Effector memory CD4-positive, alpha-beta T cell (primary cell): ENCODE measurements at places on chromosomes 5 and 9.

DNA sequence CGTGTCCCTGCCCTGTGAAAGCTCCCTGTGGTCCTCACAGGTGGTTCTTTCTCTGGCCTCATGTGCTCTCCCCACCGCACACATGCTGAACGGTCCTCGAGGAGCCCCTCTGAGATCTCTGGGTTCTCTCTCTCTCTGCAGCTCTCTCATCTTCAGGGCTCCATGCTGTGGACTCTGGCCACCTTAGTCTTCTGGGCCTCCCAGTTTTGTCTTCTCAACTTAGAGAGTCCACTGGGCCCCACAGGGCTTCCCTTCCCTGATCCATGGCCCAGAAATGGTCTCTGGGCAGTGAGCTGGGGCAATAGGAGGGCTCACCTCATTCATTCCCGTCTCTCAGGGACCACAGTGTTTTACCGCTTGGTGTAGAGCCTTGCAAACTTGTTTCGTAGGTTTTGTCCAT is 26.4 kb downstream of the FGD3 start:
- peaks cover 78% of the 10 kb centered on the region for H3K4me1 ChIP-seq
- H3K36me3 ChIP-seq = peaks cover 45% of the 10 kb centered on the region
- H3K27ac ChIP-seq = peak overlapping the region; percentile 22
- DNase-seq = no peak
- no peak overlapping the region for H3K4me3 ChIP-seq

- peaks cover 44% of the 10 kb centered on the region for H3K36me3 ChIP-seq
- no peaks in the 10 kb centered on the region for H3K4me1 ChIP-seq
- H3K27ac ChIP-seq = no peak overlapping the region
- DNase-seq = no peak
- no peaks in the 10 kb centered on the region for H3K27me3 ChIP-seq
- H3K4me3 ChIP-seq = no peak overlapping the region
These were observed 37.5 kb downstream of the BICD2 start for GRCh38 chr9:92726971-92727715.

GRCh38 chr5:34707451-34708107 is 51.5 kb downstream of the RAI14 start:
- no peak overlapping the region for H3K4me3 ChIP-seq
- no peaks in the 10 kb centered on the region for H3K4me1 ChIP-seq
- H3K36me3 ChIP-seq = no peaks in the 10 kb centered on the region
- no peaks in the 10 kb centered on the region for H3K27me3 ChIP-seq
- H3K27ac ChIP-seq = no peak overlapping the region
- no peak for DNase-seq

GRCh38 chr9:83304686-83305085 is 233.5 kb downstream of the FRMD3 start:
- no peaks in the 10 kb centered on the region for H3K4me1 ChIP-seq
- no peak overlapping the region for H3K27ac ChIP-seq
- DNase-seq = no peak
- H3K4me3 ChIP-seq = no peak overlapping the region
- no peaks in the 10 kb centered on the region for H3K36me3 ChIP-seq

DNA sequence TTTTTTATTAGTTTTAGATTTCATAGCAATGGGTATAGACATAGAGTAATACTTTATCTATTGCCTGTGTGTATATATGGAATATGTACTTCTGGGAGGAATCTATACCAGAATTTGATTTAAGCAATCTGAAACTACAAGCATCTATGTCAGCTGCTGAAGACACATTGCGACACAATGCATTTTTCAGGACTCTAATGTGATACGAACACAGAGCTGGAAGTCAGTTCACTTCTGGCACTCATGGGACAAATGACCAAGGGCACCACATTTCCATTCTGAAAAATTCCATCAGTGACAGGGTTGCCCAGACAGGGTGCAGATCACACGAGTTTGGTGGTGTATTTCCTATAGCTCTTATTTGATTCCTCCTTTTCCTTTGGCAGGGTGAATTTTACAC is 259.5 kb downstream of the NTRK2 start:
- no peak for DNase-seq
- no peaks in the 10 kb centered on the region for H3K27me3 ChIP-seq

DNA sequence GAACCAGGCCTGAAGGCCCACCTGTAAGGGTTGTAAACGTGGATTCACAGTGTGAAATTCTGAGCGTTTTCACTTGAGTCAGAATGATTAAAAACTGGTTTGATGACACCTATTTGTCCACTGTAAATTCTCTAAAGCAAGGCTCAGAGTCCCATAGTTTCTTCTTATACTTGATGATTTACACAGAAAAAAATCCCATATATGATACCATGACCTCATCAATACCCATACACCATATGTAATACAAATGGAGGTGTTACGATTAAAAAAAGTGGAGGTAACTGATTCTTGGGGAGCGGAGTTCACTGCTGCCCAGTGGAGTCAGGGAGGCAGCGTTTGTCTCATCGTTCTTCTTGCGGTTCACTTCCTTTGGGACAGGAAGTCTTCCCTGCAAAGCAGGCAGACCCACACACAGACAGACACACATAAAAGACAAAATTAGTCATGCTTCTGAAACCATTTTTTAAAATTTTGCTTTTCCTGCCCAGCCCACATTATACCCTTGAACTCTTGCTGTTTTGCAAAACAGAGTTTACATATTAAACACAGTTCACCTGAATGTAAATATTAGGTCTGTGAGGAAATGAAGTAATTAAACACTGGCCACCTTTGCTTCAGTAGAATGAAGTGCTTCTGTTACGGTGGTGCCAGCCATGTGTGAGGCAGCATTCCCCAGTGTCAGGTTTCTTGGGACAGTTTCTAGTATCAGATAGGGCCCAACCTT is 26.2 kb downstream of the NREP start:
- H3K36me3 ChIP-seq = no peaks in the 10 kb centered on the region
- no peaks in the 10 kb centered on the region for H3K4me1 ChIP-seq
- no peak overlapping the region for H3K4me3 ChIP-seq

- no peak for DNase-seq
- H3K4me1 ChIP-seq = no peaks in the 10 kb centered on the region
- H3K27ac ChIP-seq = no peak overlapping the region
- H3K27me3 ChIP-seq = no peaks in the 10 kb centered on the region
- no peak overlapping the region for H3K4me3 ChIP-seq
These were observed 22.9 kb upstream of the ASS1 start for GRCh38 chr9:130421802-130422276.

DNA sequence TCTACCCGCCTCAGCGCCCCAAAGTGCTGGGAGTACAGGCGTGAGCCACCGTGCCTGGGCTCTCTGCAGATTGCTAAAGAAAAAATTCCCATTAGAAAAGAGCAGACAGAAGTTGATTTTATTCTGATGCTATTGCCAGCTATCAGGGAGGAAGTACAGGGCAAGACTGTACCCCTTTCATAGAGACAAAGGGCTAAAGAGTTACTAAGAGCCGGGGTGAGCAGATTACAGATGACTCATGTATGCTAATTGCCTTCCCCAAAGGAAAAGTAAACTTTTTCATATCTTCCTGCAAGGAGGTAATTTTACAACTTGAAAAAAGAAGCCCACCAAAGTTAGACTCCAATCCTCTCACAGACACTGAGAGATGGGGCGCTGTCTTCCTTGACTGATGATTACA is 42.3 kb upstream of the MCTP1 start:
- H3K4me3 ChIP-seq = no peak overlapping the region
- no peak overlapping the region for H3K27ac ChIP-seq
- DNase-seq = no peak

GRCh38 chr9:128787659-128788058 is 606 bp downstream of the TBC1D13 start:
- H3K4me1 ChIP-seq = peaks cover 12% of the 10 kb centered on the region
- peaks cover 20% of the 10 kb centered on the region for H3K36me3 ChIP-seq

DNA sequence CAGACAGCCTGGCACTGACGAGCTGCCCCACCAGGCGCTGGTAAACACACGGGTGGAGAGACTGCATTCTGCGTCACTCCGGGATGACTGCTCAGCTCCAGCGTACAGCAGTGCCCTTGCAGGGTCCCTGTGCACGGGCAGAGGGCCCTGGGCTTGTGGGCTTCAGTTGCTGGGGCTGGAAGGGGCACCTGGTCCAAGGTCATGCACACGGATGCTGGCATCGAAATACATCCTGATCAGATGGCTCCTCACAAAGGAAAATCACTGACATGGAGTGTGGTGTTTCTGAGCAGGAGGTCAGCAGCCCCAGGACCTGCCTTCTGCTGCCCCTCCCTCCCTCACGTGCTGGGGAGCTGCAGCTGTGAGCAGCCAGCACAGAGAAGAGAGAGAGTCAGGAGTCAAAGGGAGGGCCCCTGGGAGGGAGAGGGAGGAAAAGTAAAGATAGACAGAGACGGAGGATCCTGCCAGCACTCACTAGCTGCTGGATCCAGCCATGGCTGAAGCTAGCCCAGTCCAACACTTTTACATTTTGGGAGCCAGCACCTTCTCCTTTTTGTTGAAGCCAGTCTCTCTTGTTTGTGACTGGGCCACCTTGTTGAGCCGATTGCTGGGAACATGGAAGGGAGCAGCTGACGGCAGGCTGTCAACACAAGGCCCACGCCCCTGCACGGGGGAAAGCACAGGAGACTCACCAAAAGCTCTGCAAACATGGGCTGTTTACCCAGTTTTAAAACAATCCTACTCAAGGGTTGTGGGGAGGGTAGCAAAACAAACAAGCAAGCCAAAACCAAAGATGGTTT is 166.5 kb upstream of the PHYKPL start:
- H3K36me3 ChIP-seq = no peaks in the 10 kb centered on the region
- no peaks in the 10 kb centered on the region for H3K4me1 ChIP-seq
- no peak overlapping the region for H3K27ac ChIP-seq
- DNase-seq = no peak
- no peak overlapping the region for H3K4me3 ChIP-seq

GRCh38 chr5:111627862-111628261 is 115.5 kb upstream of the STARD4 start:
- DNase-seq = no peak
- no peak overlapping the region for H3K4me3 ChIP-seq
- no peaks in the 10 kb centered on the region for H3K36me3 ChIP-seq
- no peak overlapping the region for H3K27ac ChIP-seq
- no peaks in the 10 kb centered on the region for H3K27me3 ChIP-seq

- DNase-seq = no peak
- no peaks in the 10 kb centered on the region for H3K36me3 ChIP-seq
- no peaks in the 10 kb centered on the region for H3K4me1 ChIP-seq
- no peak overlapping the region for H3K4me3 ChIP-seq
- no peaks in the 10 kb centered on the region for H3K27me3 ChIP-seq
These were observed 59.8 kb upstream of the NTRK2 start for GRCh38 chr9:84609779-84610178.

DNA sequence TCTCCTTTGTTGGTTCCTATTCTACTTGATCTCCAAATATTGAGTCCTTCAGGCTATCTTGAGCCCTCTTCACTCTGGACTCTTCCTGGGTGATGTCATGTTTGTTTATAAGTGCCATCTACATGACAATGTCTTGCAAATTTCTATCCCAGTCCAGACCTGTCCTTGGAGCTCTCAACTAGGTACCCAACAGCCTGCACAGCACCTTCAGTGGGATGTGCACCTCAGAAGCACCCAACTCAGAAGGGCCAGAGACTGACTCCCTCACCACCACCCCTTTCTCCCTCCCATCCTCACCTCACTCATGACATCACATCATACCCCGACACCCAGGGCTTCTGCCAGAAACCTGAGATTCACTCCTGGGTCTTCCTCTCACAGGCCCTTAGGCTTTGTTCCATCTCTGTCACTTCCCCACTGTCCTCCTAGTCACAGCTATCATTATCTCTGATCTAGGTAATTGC is 14.4 kb downstream of the TXN start:
- peaks cover 21% of the 10 kb centered on the region for H3K36me3 ChIP-seq
- no peak overlapping the region for H3K4me3 ChIP-seq
- DNase-seq = no peak
- H3K4me1 ChIP-seq = no peaks in the 10 kb centered on the region
- no peaks in the 10 kb centered on the region for H3K27me3 ChIP-seq
- H3K27ac ChIP-seq = no peak overlapping the region

DNA sequence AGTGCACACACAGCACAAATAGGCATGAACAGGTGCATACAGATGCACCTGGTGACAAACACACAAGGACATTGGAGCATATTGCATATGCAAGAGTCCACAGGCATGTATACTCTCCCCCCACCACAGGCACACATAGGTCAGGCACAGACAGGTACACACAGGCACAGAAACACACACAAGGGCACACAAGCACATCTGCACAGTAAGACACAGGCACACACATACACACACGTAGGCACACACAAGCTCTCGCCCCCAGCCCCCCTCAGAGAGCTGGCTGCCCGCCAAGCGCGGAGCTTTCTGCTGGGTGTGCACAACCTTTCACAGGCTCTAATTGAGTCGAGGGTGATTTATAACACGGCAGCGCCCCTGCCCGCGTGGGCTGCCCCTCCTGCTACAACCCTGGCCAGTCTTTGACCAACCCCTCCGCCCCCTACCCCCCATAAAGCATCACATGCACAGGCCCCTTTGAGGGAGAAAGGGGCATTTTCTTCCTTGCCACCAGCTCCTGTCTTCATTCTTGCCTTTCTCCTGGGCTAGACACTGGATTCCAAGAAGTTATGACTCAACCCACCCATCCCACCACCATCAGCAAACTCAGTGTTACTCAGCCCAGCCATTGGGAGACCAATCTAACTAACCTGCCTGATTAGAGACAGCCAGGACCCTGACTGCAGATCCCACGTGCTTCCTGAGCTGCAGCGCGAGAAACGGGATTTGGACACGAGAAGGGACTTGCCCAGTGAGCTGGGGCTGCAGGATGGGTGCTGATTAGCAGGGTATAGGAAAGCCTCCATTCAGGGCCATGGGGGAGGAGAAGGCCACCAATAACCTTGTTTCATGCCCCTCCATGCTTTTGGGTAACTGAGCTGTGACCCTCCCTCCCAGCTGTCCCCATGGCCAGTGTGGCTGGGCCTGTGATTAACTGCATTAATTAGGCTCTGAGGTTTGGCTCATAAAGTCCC is 42.8 kb upstream of the PSD2 start:
- no peak overlapping the region for H3K4me3 ChIP-seq
- H3K27ac ChIP-seq = no peak overlapping the region
- no peak for DNase-seq
- peaks cover 31% of the 10 kb centered on the region for H3K27me3 ChIP-seq

DNA sequence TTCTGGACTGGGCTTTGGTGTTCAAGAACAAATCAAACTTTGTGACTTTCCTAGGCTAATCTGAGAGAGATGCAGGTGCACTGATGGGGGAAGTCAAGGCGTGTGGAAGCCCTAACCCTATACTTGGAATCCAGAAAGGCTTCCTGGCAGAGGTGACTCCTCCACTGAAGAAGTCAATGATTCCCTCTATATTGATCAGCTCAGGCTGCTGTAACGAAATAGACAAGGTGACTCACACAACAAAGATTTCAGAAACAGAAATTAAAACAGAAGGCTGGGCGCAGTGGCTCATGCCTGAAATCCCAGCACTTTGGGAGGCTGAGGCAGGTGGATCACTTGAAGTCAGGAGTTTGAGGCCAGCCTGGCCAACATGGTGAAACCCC is 69.6 kb upstream of the GGTA1 start:
- DNase-seq = no peak
- H3K36me3 ChIP-seq = no peaks in the 10 kb centered on the region
- no peaks in the 10 kb centered on the region for H3K27me3 ChIP-seq
- H3K27ac ChIP-seq = no peak overlapping the region
- no peak overlapping the region for H3K4me3 ChIP-seq
- H3K4me1 ChIP-seq = no peaks in the 10 kb centered on the region
